ENCODE measurements at places on chromosomes 2 and 18.

GRCh38 chr2:121626777-121627524 lies 22.3 kb downstream of the CLASP1 start:
- no peak for DNase-seq

GRCh38 chr2:217393585-217394032 lies 533.7 kb upstream of the TNP1 start:
- peak; percentile 82 for DNase-seq

- DNase-seq: no peak
These were observed 56.7 kb downstream of the ABCB11 start for GRCh38 chr2:168974428-168974827.

GRCh38 chr2:72515696-72516095 lies 310.1 kb downstream of the EXOC6B start:
- DNase-seq: no peak

GRCh38 chr2:121335294-121336290 lies 50.6 kb upstream of the TFCP2L1 start:
- DNase-seq: no peak

DNA sequence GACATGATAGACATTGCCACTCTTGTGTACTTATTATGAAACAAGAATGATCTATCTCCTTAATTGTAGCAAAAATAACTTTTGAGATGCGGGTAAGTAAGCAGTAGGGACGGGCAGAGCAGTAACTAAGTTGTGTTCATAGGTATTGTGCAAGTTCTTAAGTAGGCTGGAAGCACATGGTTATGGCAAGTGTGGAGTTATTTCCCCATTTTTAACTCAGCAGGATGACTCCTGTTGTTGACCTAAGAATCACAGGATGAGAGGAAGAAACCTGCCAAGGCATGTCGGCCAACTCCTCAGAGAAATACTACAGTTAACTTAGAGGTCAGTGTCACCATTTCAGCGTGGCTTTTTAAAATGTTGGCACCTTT lies 51.1 kb upstream of the FN1 start:
- DNase-seq: no peak

- DNase-seq: peak; percentile 64
These were observed 310.9 kb downstream of the PRKCE start for GRCh38 chr2:45962177-45962921.

GRCh38 chr2:237667893-237668292 lies 40.5 kb downstream of the LRRFIP1 start:
- no peak for DNase-seq

All from NCI-H226 (cell line).